ENCODE measurements at places on chromosomes 16 and 17.
A peak's percentile ranks its signal among the peaks of the same experiment; 100 is the strongest.

- DNase-seq = no peak
Measured at GRCh38 chr17:77608431-77608830, 350.1 kb upstream of the TNRC6C start.

DNA sequence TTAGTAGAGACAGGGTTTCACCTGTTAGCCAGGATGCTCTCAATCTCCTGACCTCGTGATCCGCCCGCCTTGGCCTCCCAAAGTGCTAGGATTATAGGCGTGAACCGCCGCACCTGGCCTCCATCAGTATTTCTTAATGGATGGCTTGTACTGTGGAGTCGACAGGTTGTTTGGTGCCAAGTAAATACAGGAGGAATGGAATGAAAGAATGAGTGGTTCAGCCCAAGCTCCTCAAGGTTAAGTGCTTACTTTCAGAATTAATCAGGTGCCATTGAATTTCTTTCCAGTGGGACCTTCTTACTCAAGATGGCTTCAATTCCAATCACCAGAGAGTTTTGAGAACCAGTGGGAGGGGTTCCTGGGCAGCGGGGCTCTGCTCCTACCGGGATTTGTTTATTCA is 25.0 kb downstream of the ALOX15 start:
- DNase-seq = no peak

DNA sequence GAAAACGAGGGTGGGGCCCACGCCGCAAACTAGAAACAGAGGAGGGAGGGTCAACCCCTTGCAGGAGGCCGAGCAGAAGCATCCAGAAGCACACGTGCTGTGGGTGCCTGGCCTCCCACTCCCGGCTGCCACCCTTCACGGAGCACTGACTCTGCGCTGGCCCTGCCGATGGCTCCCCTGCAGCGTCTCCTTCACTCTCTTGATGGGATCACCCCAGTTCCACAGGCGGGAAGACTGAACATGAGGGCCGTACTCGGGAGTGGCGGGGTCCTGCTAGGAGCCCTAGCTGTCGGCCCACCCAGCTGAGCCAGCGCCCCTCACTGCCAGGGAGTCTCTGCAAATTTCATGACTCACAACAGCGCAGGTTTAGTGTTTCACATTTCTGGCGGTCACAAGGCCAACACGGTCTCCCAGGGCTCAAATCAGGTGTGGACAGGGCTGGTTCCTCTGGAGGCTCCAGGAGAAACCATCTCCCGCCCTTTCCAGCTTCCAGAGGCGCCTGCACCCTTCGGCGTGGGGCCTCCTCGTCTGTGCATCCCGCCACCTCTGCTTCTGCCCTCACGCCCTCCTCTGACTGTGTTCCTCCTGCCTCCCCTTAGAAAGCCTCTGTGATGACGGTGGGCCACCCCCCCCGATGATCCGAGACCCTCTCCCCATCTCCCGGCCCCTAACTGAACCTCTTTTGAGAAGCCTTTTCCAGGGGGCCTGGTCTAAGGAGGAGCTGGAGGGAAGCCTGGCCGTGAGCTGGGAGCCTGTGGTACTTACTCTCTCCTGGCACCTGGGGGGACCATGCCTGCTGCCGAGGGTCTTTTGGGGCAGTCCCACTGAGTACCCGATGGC is 2.0 kb downstream of the PTX4 start:
- DNase-seq = no peak

DNA sequence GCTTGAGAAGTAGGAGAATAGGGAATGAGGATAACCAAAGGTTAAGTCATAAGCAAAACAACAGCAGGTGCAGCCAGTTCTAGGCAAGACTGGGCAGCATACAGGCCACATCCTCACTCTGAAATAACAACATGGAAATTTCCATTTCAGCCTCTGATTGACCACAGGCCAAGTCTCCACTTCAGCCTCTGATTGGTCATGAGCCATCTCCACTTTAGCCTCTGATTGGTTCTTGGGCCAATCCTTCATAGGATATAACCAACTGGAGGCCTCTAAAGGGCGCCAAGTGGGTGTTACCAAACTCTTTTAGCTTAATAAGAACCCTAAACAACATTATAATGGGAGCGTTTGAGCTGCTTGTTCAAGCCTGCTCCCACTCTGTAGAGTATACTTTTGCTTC is 512.0 kb downstream of the NPIPA7 start:
- no peak for DNase-seq

DNA sequence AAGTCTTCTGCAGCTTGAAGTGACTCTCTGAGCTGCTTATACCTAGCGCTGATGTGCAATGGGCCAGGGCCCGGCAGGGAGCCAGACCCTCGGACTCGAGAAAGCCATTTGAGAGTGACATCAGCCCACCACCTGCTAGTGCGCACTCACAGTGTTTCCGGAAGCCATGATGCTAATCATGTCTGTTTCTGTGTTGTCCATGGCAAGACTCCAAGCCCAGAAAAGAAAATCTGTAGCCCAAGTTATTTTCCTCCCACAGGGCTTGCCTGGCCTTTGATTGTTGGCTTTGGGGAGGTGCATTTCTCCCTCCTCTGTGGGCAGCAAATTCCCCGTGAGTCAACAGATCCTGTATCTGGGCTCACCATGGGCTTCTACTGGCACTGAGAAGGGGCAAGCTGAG is 1.8 kb upstream of the CDRT4 start:
- no peak for DNase-seq

DNA sequence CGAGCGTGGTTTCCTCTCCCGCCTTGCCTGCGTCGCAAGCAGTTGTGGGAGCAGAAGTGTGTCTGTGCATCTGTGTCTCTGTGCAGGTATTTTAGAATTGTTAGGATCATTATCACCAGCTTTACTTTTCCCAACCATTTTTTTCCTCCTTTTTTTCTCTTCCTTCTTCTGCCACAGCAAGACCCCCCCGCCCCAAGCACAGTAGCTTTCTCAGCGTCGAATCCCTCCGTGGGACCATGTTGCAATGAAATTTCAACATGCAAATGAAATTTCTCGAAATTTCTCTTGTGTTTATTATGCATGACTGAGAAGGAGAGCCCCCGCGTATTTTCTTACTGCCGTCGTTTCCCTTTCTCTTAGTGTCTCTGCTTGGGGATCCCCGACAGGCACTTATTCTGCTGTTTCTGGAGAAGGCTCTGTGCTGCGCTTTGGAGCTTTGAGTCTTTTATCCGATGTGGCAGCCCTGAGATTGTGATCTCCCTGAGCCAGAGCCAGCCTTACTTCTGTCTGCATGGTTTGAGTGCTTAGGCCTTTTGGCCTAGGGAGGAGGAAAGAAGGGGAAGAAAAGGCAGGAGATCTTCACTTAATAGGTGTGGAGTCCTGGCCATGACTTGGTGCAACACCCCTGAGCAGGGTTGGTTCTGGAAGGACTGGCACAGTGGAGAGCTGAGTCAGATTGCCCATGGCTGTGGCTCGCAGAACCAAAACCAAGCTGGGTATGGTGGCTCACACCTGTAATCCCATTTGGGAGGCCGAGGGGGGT is 5.0 kb downstream of the ARMC7 start:
- DNase-seq = peak; percentile 36

DNA sequence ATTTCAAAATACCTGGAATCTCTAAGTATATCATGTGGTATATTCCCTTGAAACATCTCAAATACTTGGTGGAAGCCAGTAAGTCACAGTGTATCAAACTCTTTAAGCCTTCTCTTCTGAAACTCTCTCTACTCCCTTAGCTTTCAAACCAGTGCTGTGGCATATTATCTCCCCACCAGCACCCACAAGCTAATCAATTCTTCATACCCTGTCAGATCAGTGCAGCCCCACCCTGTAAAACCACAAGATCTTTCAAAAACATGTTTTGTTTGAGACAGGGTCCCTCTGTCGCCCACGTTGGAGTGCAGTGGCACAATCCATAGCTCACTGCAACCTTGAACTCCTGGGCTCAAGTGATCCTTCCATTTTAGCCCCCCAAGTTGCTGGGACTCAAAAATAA is 91.6 kb upstream of the C17orf78 start:
- no peak for DNase-seq

DNA sequence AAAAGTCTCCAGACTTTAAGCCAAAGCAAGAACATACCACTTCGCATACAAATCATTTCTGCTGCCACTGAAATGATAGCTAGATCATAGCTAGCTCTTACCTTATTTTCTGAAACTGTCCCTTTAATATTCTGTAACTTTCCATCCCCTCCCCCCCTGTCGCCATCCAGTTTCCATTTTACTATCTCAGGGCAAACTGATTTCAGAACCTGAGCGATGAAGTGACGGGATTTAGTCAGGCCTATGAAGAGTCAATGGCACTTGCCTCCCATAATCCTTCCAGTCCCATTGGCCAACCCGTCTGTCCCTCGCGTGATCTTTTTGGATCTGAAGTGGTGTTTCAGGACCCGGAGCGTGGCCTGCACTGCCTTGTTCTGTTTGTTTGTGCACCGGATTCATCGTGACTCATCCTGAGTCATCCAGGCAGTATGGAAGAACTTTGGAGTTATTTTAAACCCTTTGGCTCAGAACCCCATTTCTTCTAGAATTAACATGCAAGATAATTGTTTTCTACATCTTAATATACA is 199.8 kb upstream of the CHMP6 start:
- DNase-seq = peak; percentile 76

- DNase-seq = no peak
Measured at GRCh38 chr16:27286451-27286850, 17.9 kb upstream of the NSMCE1 start.

DNA sequence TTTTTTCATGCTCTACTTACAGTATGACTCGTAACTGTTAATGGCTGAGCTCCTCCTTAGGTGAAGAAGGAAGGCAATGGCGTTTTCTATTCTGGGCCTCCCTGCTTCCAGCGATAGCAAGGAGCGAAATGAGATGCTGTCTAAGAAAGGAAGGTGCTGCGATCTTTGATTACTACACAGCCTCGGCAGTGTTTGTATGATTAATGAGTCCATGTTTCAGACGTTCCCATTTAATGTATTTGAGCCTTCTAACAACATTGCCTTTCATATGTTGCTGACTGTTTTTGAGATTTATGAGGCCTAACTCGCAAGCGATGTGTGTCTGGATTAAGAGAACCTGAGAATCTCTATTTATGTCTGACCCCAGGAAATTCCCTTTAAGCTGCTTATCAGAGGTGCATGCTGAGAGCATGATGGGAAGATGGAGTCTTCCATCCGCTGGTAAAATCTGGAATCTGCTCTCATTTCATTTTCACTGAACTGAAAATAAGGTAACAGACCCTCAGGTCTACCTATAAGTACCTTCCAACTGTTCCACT is 403.4 kb downstream of the WWOX start:
- no peak for DNase-seq

DNA sequence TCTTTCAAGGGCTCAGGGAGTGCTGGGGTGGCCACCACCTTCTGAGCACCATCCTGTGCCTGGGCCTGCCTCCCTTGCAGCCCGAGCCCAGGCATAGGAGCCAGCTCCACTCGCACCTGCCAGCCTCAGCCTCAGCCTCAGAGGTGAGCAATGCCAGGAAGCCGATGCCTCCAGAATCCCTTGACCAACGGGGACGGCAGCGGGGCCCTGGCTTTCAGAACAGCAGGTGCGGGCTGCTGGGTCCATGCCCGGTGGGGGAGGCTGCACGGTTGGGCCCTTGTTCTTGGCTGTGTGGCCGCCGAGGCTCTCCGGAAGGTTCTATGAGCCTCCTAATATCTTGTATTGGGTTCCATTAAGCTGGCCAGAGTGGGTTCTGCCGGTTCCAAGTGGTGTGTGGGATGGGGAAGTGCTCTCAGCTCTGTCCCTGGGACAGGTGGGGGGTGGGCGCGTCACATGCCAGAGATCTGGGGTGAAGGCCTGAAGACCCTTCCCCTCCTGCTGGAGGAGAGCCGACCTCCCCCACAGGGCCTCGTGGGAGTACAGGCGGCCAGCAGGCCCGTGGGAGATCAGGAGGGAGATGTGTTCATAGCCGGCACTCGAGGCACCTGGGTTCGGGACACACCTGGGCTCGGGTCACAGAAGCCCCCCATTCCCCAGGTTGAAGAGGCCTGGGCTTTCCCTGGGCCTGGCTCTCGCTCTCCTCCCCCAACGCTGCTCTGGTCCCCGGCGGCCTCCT is 27.0 kb downstream of the NPTX1 start:
- no peak for DNase-seq

GRCh38 chr16:5607169-5607568 is 509.6 kb upstream of the EEF2KMT start:
- no peak for DNase-seq

- DNase-seq = no peak
Measured at GRCh38 chr17:77002103-77003045, 134.2 kb downstream of the MGAT5B start.

DNA sequence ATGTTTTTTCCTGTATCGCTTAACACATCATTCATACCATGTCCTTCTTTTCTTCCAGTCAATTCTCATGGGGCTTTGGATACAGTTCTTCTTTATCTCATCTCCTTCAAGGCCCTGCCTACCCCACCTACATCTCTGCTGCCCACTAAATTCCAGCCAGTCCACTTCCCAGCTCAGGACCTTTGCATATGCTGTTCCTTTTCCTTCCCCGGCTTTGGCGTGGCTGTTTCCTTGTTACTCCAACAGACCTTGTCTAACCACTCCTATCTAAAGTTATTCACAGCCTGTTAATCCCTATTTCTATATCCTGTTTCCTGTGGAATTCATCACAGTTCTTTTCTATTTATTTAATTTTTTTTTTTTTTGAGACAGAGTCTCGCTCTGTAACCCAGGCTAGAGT is 6.6 kb upstream of the STAT3 start:
- DNase-seq = no peak

- no peak for DNase-seq
Measured at GRCh38 chr16:78577630-78578029, 478.2 kb downstream of the WWOX start.

GRCh38 chr17:41518031-41518430 is 659 bp downstream of the KRT15 start:
- DNase-seq = no peak

DNA sequence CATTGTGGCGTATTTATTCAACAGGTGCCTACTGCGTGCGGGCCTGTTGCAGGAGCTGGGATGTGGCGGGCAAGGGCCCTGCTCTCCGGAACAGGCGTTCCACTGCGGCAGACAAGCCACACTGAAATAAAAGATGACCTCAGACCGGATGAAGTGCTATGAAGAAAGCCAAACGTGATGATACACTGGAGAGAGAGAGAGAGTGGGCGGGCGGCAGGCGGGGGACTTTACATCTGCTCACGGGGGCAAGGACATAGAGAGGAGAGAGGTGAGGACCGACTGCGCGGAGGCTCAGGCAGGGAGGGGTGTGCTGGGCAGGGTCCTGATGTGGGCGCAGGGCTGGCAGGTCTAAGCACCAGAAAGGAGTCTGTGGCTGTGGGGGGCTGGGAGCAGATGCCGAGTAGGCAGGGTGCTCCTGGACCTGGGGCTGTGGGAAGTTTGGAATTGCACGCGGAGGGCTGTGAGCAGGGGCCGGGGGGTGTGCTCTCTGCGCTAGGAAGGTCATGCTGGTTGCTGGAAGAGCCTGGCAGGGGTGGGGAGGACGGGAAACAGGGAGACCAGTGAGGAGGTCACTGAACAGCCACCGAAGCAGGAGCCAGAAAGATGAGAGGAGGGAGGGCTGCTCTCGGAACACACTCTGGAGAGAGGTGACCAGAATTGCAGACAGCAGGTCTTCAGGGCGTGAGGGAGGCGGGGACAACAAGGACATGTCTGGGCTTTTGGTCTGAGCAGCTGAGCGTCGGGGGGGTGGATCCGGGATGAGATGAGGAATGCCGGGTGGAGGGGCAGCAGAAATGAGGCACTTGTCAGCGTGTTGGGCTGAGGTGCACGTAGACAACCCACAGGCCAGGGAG is 9.9 kb downstream of the MXRA7 start:
- DNase-seq = no peak

All from activated CD4-positive, alpha-beta T cell treated with anti-CD3 and anti-CD28 coated beads for 48 hours (primary cell).